Brain microvascular endothelial cell (primary cell): ENCODE measurements at places on chromosomes 6 and 20.
A peak's percentile ranks its signal among the peaks of the same experiment; 100 is the strongest.

DNA sequence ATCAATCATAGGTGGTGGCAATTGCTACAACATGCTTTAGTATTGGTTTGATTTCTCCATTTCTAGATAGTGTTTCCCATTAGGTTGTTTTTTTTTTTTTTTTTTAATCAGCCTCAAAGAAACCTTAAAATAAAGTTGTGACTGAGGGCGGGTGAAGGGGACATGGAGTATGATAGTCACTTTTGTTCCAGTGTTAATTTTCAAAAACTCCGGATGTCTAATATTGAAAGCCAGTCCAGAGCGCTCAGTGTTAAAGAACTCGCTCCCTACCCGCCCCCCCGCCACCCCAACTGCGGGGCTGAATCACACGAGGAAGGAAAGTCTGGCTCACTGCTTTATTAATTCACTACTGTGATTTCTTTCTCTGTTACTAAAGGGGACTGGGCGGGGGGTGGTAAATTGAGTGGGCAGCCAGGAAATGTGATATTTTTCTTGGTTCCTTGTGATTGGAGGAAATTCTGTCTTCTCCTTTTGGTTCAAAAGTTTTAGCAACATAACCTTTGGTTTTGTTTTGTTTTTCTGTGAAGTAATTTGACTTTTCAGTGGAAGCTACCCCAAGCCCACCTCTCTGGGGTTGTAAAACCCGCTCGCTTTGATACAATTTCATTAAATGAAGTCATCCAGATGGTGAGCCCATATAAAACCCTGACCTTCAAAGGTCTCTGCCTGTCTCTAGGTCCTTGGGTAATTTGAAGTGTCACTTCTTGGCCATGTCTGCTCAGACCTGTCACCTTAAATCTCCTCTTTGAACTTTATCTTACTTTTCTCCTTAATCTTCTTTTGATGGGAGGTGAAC, 38.0 kb downstream of the TNFAIP3 start:
- no peak for DNase-seq

DNA sequence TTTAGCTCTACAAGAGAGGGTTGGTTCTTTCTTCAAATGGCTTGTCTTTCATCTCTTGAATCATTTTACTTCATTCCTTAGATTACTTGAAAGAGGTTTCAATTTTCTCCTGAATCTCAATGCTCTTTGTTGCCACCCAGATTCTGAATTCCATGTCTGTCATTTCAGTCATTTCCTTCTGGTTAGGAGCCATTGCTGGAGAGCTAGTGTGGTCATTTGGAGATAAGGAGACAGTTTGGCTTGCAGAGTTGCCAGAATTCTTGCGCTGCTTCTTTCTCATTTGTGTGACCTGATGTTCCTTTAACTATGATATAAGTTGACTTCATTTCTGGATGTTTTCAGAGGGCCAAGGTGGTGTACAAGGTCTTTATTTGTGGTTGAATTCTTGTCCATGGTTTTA, 157.8 kb downstream of the SLC22A3 start:
- DNase-seq = peak; percentile 76

GRCh38 chr6:22765015-22765414, 195.6 kb downstream of the HDGFL1 start:
- DNase-seq = no peak

- peak; percentile 52 for DNase-seq
Observed at GRCh38 chr6:75802366-75802765, 53.3 kb downstream of the MYO6 start.

DNA sequence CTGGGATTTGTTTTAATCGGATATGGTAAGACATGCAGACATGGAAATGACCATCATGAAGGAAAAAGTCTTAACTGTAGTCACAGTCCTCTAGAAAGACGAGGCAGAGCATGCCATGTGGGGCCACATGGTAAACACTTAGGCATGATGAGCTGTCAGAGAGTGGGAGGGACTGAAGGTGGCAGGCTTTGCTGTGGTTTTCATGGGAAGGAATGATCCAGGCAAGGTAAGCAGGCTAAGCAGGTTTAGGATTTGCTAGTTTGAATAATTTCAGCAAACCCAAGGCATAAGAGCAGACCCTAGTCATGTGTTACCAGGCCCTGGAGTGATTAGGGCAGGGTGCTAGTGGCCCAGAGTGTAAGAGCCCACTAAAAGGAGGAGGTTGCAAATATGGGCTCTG, 47.2 kb upstream of the STMND1 start:
- DNase-seq = no peak

DNA sequence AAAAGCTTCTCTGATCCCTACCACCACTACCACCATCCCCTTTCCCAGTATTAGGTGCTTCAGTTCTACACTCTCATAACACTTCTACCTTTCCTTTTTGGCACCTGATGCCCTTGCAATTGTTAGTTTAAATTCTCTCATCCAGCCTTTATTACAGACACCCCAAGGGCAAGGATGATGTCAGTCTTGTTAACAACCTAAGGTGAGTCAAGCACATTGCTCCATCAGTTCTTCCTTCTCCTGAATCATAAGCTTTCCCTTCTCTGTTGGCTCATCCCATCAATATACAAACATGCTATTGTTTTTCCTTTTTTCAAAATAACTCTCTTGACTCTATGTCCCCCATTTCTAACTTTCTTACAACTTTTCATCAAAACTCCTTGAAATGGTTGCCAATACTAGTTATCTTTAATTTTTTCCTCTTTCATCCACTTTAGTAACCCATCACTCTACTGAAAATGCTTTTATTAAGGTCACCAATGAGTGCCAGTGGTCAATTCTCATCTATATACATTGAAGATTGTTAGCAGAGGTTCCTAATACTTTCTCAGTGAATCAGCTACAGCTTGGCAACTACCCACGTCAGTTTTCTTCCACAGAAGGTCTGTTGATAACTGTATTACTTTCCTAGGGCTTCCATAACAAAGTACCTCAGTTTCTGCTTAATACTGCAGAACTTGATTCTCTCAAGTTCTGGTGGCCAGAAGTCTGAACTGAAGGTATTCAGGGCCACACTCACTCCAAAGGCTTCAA, 97.1 kb upstream of the FLRT3 start:
- DNase-seq = peak; percentile 17
